ENCODE measurements at places on chromosomes 11 and 22. TPM values are rescaled to one million over a fixed set of nuclear protein-coding genes. Genes with fewer than 3 reads are reported as not detected.

GRCh38 chr22:44586999-44587736, 89.1 kb upstream of the RTL6 start:
- DNase-seq, result peak; percentile 78

- DNase-seq, result peak; percentile 90
Observed at GRCh38 chr22:49966774-49967705, 6.5 kb downstream of the PIM3 start.

- no peak for DNase-seq
Observed at GRCh38 chr11:113405724-113406478, 18.3 kb downstream of the ANKK1 start.

DNA sequence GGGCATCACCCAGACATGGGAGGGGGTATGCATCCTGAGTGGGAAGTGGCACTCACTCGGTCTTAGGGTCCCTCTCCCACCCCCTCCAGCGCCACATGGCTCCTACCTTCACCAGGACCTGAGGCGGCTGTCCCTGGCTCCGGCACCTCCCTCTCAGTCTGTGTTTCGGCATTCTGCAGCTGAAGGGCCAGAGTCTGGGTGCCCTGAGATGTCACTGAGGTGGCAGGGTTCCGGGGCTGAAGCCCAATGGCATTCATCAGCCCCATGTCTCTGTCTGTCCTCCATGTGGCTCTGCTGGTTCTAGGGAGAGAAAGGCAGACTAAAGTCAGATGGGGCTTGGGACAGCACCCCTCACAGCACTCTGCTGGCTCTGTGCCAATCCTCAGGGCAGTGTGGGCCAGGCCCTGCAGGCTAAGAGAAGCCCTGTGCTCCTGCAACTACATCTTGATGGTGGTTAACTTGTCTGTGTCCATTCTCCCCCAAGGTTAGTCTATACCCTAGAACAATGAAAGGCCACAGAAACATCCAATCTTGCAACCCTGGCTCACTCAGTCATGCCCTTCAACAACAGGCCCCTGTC, 16.9 kb upstream of the CHRM4 start:
- no peak for DNase-seq

DNA sequence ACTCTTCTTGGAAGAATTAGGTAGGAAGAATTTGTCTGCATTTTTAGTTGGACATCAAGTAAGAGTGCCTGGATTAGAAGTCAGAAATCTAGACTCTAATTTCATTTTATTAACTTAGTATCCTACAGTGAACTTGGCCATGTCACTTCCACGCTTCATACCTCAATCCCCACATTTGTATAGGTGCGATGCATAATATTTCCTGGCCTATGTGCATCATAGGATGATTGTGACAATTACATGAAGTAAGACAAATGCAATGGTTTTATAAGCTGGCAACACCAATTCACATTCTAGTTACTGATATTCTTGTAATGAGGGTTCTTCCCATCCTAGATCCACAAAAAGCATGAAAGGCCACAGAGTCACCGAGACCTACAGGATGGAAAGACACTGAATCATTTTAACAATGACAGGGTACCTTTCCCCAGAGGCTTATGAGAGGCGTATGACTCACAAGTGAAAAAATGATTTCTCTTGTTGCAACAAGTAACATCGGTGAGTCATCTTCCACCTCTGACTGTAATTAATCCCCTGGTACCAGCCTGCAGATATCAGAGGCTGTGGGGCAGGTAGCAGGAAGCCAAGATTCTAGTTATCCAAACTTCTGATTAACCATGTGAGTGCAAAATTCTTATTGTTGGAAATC, 56.0 kb upstream of the OR5AK2 start:
- DNase-seq, result no peak

- peak; percentile 85 for DNase-seq
Observed at GRCh38 chr11:114059984-114060391, 477 bp downstream of the ZBTB16 start.

- DNase-seq, result no peak
Observed at GRCh38 chr22:19579115-19579811, 55.1 kb upstream of the CLDN5 start.

GRCh38 chr22:16774911-16775500, 50.2 kb downstream of the XKR3 start:
- DNase-seq, result no peak

DNA sequence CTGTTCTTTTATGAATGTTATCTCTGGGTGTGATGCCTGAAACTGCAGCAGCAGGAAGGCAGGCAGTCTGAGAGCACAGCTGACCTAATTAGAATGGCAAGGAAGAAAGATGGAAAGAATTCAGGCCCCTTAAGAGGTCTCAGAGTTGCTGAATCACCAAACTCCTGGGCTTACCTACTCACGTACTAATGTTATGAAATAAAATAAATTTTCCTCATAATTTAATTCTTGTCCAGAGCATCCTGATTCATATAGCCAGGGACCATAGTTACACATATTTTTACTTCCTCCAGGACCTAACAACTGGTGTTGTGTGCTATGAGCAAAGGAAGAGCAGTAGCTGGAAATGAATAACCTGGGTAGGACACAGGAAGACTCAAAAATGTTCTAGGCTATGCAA, 41.9 kb downstream of the SNX19 start:
- no peak for DNase-seq

- no peak for DNase-seq
Observed at GRCh38 chr11:123760894-123761293, 6.6 kb upstream of the OR6X1 start.

DNA sequence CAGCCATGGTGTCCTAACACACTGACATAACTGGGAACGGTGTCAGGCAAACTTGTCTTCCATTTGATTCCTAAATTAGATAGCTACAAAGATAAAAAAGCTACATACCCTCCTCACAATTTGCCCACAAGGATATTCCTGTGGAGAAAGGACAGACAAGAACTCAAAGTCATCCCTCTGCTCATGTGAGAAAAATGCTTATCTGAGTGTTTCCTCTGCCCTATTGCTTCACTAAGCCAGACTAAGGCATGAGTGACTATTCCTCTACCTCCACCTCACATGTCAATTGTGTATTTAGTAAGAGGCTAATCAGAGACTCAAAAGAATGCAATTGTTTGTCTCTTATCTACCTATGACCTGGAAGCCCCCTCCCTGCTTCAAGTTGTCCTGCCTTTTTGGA, 247.7 kb downstream of the DDX10 start:
- DNase-seq, result no peak

- DNase-seq, result peak; percentile 93
Observed at GRCh38 chr11:67354075-67355022, 1.0 kb upstream of the POLD4 start.

DNA sequence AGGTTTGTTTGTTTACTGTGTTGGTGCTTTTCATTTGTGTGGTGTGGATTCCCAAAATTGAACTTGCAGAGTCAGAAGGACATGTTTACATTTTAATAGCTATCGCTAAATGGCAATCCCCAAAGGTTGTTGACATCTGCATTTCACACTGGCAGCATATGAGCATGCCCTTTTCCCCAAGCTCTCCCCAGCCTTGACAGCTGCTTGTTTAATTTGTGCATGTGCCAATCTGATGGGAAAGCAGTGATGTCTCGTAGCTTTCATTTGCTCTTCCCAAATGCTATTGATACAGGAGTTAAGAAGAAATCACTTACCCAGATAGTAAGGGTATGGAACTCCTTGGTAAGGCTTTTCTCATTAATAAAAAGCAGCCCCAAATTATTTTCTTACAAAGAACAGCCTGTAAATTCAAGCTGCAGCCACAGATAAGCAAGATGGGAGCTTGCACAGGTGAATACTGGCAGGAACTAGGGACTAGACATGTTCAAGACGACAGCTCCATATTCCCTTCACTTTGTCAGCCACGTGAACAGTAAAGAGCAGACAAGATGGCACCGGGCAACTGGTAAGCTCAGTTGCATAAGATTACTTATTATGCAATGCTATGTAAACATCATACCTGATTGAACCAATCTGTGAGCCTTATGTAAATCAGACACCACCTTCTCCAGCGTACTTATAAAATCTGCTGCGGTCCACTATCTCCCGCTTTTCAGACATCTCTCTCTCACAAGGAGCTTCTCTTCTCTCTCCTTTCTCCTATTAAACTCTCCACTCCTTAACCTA, 87.4 kb downstream of the IGLL5 start:
- no peak for DNase-seq

- DNase-seq, result no peak
Observed at GRCh38 chr11:67422891-67423290, 5.4 kb upstream of the RPS6KB2 start.

GRCh38 chr22:48949375-48950149, 878.1 kb downstream of the BRD1 start:
- no peak for DNase-seq

GRCh38 chr22:37212174-37212906, at the start of gene SSTR3:
SSTR3 (minus strand) TSS chr22:37212477; CDS start chr22:37207803, 4,674 bp downstream.
- peak; percentile 70 for DNase-seq

DNA sequence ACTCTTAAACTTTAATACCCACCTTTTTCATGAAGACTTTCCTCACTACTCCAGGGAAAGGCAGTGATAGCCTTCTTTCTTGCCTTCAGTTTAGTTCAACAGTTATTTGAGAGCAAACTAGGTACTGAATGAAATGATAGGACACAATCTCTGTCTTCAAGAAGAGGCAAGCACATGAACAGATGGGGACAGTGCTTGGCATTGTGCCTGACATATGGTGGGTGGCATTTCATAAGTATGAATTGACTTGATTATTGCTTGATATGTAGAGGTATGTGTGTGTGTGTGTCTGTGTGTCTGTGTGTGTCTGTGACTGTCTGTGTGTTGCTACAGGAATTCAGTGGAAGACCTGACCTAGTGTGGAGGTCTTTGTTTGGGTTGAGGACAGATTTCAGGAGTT, 504.1 kb downstream of the NELL1 start:
- DNase-seq, result no peak

DNA sequence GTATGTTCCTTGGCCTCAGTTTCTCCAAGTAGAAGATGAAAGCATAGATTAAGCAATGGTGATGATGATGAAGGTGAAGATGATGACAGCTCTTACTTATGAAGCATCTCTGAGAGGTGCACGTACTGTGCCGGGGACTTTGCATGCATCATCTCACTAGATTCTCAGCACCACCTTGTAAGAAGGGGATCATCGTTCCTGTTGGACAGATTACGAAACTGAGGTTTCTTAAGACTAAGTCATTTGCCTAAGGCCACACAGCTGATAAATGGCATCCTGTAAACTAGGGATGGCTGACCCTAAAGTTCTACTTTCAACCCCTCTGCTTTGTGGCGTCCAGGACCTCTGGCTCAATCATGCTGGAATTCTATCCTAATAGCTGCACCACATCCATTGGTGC, 8.7 kb downstream of the MS4A15 start:
- no peak for DNase-seq

DNA sequence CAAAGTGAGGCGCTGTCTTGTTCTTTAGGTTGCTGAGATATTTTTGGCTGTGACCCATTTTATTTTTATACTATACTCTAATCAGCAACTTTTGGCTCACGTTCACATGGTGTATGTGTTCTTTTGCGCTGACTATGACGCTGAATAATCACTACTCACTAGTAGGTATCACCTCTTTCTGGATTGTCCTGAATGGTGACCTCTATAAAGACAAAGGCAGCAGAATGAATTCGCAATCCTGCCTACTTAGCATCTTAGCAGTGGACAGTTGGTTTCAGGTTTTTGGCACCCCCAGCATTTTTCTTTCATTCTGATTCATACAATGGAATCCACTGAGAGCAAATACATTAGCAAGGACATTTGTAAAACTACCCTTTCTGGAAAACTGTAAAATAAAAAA, 351.3 kb downstream of the JRKL start:
- no peak for DNase-seq

- DNase-seq, result peak; percentile 34
Observed at GRCh38 chr11:17563231-17563646, 16.2 kb downstream of the OTOG start.

DNA sequence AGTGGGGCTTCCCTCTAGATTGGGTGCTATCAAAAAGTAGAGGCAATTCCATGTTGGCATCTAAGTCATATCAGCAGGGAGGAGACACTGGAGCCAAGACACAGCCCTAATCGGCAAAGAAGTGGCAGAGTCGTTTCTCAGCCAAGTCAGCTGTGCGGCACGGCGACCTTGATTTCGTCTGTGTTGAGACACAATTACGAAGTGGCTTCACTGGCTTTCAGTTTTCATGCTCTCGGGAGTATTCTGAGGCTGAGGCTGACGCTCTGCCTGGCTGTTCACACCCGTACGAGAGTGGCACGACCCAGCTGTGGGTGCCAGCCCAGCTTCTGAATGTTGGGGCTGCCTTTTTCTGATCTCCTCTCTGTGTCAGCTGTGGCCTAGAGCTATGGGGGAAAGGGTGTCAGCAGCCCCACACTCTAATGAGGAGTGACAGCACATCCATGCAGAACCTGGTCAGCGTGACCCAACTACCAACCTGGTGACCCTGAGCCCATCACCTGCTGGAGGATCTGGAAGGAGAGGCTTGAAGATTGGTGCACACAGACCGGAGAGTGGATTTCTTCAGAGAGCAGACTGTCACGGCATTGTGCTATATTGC, 105.7 kb upstream of the TMEM45B start:
- peak; percentile 69 for DNase-seq

GRCh38 chr22:23845265-23846080, 6.7 kb upstream of the DERL3 start:
- no peak for DNase-seq

GRCh38 chr11:122572592-122572991, 82.9 kb upstream of the UBASH3B start:
- no peak for DNase-seq

The RPS6KB2 gene
- 28.9 TPM for total RNA-seq

The GAL gene
- total RNA-seq, result not detected

The MEI1 gene
- total RNA-seq, result 4.3 TPM

The H19 gene
- 430 TPM for total RNA-seq

The PKDREJ gene
- total RNA-seq, result 0.05 TPM

The TXN2 gene
- total RNA-seq, result 50.1 TPM
